ENCODE measurements at places on chromosomes 7 and 10. TPM values are rescaled to one million over a fixed set of nuclear protein-coding genes. Genes with fewer than 3 reads are reported as not detected.

Gene GDF2
- total RNA-seq = not detected

Gene FLNC
- total RNA-seq = not detected

Gene MRLN
- not detected for total RNA-seq

Gene DOCK4
- total RNA-seq = 1.2 TPM

GRCh38 chr10:59708816-59709394 lies 745 bp downstream of the SLC16A9 start:
- DNase-seq = no peak

DNA sequence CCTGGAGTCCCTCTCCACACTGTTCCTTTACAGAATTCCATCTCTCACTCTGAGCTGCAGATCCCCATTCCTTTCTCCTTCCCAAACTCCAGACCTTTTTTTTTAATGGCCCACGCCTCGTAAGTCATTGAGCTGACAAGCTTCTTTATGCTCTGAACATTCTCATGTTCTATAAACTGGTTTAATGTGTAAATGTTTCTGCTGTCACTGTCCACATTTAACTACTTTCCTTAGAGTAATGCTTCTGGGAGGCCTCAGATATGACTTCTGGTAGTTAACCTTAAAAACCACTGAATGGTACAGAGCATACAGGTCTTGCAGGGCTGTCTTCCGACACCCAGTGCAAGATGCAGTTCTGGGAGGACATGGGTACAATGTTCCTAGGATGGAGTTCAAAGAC lies 71.1 kb upstream of the CAMK2B start:
- no peak for DNase-seq

All from CD8-positive, alpha-beta memory T cell (primary cell).